NCI-H1092 treated with DMSO at 0.1 percent for 48 hours (cell line): ENCODE measurements at places on chromosomes 3 and 15.
A peak's percentile ranks its signal among the peaks of the same experiment; 100 is the strongest.

- no peak for DNase-seq
Measured at GRCh38 chr15:73882761-73883419, 9.5 kb downstream of the TBC1D21 start.

- no peak for DNase-seq
Measured at GRCh38 chr3:49616491-49616941, 57.6 kb upstream of the APEH start.

DNA sequence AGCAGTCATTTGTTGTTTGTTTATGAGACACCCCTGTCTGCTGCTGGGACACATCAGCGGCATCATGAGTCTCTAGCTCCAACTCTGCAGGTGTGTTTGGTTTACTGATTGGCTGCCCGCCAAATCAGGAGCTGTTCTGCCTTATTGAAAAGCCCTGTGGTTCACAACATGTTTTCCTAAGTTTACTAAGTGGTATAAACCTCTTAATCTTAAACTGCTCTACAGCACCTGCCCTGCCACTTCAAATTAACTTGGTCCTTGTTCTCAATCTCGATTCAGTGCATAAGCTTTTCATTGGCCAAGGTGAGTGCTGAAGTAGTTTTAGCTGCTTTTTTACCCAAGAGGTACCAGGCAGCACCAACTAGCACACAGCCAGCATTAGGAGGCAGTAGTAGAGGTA, 77.8 kb upstream of the WDR72 start:
- DNase-seq: peak; percentile 80

DNA sequence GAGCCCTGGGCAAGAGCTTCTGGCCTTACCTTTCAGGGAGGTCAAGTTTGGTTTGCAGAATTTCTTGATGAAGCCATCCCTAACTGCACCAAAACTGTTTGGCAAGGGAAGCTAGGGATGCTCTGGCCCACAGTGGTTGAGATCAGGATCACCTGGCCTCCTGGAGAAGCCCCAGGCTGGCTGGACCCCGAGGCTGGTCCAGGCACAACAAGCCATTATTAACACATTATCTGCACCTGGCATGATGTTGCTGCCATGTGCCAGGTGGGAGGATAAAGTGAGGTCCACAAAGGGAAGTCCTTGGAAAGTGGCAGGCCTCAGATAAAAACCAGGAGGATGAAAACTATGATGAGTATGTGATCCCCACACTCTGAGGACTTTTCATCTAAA, 35.9 kb upstream of the DUSP7 start:
- no peak for DNase-seq

GRCh38 chr15:70479785-70480184, 283.6 kb downstream of the UACA start:
- DNase-seq: no peak

GRCh38 chr15:29120593-29121368, 148.8 kb downstream of the NSMCE3 start:
- no peak for DNase-seq

DNA sequence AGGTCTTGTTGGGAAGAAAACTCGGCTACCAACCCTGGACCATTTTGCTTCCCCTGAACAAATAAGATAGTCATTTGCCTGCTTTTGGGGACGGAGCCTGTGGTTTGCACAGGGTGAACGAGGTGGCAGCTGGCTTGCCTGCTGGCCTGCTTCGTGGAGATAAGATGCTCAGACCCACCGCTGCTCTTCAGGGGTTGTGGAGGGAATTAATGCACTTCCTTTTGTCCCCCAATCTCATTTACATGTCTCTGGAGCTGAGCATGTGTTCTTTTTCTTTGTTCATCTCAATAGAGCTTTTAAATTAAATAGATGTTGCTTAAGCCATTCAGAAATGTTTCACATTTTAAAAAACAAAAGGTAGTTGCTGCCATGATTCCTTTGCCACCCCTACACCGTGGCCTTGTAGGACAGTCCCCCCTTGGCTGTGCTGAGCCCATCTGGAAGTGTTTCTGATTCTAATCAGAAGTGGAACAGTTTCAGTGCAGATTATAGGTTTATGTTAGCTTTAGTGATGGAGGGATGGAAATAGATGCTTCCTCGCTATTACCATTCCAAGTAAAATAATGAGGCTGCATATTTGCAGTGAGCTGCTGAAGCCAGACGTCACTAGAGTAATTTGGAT, 25.6 kb downstream of the APBA2 start:
- no peak for DNase-seq

DNA sequence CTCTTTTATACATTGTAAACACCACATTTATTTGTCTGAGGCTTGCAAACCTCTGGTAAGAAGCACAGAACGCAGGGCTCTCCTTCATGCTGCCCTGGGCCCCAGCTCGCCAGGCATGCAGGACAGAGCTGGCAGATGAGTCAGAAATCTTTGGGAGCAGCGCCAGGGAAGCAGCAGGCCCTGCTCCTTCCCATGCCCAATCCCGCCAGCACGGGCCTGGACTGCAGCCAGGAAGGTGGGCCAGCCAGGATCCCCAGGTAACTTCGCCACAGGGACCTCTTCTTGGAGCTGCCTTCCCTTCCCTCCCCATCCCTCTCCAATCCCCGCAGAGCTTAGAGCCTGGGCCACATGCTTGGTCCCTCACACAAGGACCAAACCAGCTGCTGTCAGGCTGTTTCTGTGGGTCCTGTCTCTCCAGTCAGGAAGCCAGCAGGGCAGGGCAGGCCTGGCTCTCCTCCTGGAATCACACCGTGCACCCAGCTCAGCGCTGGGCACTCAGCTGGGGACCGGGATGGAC, 8.8 kb downstream of the STOML1 start:
- no peak for DNase-seq

DNA sequence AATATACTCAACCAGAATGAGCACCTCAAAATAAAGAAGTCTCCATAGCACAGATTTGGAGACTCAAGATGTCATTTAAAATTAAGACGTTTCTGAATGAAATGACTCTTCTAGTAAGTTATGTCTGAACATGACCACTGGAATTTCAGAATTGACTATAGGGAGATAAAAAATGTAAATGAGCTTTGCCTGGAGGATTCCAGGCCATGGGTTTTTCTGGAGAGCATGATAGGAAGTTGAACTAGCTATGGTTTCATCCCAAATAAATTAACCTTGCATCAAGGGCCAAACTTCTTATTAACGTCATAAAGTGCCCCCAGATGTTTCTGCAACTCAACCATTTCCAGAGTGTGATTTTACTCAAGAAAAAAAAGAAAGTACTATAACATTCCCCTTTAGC, 222.6 kb upstream of the NR2F2 start:
- no peak for DNase-seq

DNA sequence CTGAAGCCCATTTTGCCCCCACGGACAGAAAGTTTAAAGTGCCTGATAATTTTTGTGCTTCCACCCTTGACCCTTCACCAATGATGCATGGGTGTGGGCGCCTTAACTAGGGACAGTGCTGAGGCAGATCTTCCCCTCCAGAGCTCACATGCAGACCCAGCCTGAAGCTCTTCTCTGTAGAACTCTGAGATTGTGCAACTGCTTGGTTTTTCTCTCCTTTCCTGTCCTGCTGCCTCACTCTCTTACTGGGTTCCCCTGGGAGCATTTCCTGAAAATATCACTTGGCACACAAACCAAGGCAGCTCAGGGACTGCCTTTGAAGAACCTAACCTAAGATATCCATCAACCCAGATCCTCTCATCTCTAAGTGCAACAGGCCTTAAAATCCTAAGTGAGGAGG, 220.3 kb upstream of the STT3B start:
- no peak for DNase-seq

DNA sequence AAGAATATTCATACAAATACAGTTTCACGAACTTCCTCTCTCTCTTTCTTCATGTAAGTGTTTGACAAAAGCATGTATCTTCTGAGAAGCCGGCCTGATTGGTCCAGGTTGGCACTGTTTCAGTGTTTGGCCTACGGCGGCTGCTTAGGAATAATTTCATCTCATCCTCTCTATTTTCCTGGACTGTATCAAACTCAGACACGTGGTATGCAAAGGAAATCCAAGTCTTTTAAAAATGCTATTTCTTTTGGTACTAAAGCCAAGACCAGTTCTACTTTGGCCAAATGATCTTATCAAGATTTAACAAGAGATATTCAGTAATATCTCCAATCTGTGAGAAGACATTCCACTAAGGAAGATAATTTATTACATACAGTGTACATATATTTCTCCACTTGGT, 152.8 kb downstream of the TIGIT start:
- DNase-seq: peak; percentile 54

DNA sequence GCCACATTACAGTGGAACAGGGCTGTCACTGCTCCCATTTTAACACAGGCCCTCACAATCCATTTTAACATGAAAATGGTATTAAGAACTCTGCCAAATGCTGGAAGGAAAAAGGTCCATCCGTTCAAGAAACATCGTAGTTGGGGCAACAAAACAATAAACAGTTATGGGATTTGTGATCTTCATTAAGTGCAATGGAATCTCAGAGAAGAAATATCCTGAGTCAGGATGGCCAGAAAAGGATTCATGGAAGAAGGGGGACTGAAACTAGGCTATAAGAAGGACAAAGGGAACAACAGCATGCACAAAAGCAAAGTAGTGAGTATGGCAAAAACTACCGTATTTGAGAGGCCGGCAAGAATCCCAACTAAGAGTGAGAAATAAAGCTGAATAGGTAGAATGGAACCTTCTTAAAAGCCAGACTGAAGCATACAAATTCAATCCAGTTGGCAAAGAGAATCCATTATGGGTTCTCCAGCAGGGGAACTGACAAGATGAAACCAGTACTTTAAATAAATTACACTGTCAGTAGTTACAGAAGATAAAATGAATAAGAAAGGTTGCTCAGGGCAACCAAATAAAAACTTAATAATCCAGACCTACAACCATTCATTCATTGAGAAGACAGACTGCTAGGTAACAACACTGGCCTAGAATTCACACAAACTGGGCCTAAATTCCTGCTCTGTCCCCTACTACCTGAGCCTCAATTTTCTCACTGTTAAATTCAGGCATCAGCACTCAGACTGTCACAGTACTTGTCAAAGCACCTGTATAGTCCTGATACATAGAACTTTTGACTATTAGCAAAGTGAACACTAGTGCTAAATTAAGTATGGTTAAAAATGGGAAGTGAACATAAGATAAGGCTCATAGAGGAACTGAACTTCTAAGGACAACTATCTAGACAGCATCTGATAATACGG, 6.3 kb downstream of the TBL1XR1 start:
- no peak for DNase-seq

DNA sequence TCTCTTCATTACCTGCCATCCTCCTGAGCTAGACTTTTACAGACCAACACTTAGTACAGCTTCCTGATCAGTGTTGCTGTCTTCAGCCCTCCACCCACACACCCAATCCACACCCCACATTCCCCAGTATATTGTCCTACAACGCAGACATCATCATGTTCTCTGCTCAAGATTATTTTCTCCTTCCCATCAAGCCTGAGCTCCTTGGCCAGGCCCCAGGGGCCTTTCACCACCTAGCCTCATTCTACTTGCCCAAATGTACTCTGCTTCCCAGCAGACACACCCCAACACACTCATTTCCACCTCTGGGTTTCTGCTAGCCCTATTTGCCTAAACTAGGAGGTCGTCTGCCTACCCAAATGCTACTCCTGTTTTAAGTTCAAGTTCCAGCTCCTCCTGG, 37.0 kb downstream of the DAPK2 start:
- no peak for DNase-seq

DNA sequence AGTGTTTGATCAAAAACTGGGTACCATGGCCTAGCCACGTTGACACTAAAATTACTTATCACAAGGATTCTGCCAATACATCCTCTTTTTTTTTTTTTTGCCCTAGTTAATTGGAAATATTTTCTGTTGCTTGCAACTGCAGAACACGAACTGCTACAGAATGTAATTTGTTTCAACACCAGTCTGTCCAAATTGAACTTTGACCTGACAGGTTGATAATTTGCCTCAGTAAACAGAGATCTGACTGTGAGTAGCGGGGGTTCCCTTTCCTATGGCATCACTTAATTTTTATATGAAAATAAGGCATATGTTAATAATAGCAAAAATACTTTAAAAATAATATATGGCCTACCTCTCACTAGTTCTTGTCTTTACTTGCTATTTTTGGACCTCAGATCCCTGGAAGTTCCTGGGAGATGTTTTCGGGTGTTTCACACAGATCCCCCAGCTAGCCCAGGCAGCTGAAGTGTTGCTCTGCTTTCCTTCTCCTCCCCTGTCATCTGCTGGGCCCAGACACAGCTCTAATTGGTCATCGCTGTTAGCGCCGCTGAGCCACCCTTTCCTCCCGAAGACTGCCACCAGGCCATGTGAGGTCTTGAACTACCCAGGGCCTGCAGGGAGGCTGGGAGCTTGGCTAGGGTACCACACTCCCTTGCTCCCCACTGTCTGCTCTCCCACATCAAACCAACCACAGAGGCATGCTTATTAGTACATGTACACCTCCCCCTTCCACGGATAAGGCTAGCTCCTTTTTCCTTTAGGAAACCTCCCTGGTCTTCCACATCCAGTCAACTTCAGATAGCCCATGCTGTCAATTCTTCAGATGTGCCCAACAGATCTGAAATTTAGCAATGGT, 89.8 kb upstream of the RNF7 start:
- DNase-seq: no peak

DNA sequence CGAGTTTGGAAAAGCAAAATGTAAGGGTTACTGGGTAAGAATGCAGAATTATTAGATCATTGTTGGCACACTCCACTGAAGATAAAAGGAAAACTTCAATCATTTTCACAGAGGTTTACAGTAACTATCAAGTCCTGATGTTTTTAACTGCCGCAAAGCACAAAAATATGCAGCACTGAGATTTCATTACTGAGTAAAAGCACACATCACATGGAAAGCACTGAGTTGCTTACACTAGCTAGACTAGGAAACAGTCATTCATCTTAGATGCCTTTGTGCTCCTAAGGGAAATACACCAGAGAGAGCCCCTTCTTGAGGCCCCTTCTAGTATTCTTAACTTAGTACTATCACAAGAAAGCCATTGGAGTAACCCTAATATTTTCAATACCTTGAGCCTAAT, 11.8 kb upstream of the P2RY1 start:
- DNase-seq: no peak

GRCh38 chr3:23863060-23863459, 53.7 kb downstream of the NKIRAS1 start:
- DNase-seq: no peak

DNA sequence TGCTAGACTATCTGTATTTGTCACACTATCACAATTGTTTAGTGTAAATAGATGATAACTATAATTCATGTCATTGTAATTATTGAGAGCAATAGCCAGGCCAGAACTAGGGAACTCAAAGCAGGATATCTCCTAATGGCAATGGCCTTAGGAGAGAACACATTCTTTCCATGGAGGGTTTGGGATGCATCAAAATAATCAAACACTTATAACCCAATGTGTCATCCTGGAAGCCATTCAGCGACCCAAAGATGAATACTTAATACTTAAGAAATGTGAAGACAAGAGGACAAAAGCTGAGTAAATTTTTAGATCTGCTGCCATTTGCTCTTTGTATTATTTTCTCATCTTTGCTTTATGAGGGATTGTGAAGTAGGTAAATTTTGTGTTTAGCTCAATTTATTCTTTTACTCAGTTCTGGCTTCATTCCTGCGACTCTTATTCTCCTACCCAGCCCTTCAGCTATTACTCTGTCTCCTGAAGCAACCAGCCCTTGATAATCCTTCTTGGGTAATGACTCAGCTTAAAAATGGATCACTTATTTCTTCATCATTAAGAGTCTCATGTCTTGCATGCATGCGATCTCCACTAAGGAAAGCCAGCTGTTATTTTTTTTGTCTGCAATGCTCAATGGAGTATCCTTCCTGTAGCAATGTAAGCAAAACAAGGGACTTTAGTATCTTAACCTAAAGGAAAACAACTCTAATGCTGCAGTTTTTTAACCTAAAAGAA, 2.0 kb downstream of the OR4F15 start:
- DNase-seq: no peak

GRCh38 chr15:27527490-27528067, 556.6 kb downstream of the GABRG3 start:
- no peak for DNase-seq
